NCI-H510A treated with DMSO at 0.1 percent for 48 hours (cell line): ENCODE measurements at places on chromosomes 1 and 21.

DNA sequence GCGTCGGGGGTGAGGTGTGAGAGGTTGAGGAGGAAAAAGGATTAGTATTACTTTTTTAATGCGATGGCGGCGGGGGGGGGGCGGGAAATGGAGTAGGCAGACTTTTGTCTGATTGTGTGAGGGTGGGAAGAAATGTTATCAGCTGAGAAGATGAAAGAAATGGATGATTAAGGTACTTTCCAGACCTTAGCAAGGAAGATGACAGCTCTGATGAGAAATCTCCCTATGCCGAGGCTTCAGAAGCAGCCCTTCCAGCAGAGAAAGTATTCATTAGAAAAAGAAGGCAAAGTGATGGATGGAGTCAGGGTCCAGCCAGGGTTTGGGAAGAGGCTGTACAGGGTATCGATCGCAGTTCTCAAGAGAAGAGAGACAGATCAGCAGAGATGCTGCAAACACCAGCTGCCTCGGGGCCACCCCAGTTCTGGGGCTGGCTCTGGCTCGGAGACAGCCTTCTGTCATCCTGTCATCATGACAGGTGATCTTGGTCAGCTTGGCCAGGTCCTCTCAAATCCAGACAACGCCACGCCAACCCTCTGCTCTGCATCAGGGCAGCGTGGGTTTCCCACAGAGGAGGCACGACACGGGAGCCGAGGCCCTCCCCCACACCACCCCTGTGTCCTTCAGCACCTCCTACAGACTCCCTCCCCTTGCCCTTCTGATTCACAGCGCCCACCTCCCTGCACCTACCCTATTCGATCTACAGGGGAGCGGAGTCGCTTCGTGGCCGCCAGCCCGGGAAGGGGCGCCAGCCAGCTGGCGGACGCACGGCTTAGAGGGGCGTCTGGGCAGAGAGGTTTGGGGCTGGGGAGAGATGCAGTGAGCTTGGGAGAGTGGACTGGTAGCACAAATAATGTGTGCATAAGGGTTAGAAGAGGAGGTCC lies 674 bp upstream of the ATXN7L2 start:
- peak; percentile 65 for DNase-seq

GRCh38 chr1:168317309-168317708 lies 36.6 kb downstream of the TBX19 start:
- DNase-seq: no peak

- DNase-seq: no peak
These were observed 95.6 kb upstream of the KCNK1 start for GRCh38 chr1:233518344-233518743.

- DNase-seq: no peak
These were observed 177.3 kb upstream of the PLXNA2 start for GRCh38 chr1:208421486-208421885.

- no peak for DNase-seq
These were observed 172.5 kb upstream of the GJB5 start for GRCh38 chr1:34582356-34582755.

- DNase-seq: peak; percentile 86
These were observed 37.4 kb downstream of the DOP1B start for GRCh38 chr21:36194024-36194423.

- no peak for DNase-seq
These were observed 508.1 kb downstream of the DPYD start for GRCh38 chr1:97412737-97413136.

DNA sequence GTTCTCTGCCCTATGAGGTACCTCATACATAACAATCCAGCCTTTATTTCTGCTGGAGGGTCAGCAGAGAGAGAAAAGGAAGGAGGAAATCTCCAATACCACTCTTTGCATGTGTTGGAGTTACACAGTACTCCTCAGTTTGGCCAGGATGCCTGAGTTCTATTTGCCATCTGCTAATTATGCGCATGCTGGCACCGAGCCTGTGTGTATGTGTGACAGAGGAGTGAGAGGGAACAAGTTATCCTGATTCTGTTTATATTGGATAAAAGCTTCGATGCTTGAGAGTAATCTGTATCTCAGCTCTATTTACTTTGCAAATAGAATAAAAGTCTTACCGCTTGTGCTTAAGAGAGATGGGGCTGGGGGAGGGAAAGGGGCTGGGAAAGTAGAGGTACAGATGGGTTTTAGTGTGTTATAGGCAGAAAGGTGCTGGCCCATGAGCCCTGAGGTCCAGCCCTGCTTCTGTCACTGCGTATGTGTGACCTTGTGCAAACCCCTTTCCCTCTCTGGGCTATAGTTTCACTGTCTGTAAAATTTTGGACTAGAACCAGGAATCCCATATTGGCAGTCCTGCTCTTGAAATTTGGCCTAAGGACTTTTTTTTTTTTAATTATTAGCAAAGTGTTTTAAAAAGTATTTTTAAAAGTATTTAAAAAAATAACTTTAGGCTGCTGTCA lies 54.5 kb upstream of the PLXNA2 start:
- peak; percentile 62 for DNase-seq

GRCh38 chr1:175901076-175901836 lies 157.9 kb upstream of the TNR start:
- no peak for DNase-seq

DNA sequence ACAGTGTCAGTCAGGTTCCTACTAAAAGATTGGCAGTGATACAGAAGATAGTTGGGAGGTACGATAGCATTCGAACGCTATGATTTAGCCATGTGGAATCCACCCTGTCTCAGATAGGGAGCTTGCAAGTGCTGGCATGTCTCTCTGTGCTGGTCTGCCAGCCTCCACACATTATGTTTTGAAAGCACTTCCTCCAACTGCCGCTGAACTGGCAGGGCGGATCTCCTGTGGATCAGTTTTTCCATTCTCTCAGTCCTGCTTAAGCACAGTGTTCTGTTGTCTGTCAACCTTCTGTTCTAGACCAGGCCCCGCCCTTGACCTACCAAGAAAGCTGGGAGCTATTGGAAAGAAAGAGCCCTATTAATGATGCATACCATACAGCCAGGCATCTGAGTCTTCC lies 65.5 kb upstream of the PALMD start:
- no peak for DNase-seq

DNA sequence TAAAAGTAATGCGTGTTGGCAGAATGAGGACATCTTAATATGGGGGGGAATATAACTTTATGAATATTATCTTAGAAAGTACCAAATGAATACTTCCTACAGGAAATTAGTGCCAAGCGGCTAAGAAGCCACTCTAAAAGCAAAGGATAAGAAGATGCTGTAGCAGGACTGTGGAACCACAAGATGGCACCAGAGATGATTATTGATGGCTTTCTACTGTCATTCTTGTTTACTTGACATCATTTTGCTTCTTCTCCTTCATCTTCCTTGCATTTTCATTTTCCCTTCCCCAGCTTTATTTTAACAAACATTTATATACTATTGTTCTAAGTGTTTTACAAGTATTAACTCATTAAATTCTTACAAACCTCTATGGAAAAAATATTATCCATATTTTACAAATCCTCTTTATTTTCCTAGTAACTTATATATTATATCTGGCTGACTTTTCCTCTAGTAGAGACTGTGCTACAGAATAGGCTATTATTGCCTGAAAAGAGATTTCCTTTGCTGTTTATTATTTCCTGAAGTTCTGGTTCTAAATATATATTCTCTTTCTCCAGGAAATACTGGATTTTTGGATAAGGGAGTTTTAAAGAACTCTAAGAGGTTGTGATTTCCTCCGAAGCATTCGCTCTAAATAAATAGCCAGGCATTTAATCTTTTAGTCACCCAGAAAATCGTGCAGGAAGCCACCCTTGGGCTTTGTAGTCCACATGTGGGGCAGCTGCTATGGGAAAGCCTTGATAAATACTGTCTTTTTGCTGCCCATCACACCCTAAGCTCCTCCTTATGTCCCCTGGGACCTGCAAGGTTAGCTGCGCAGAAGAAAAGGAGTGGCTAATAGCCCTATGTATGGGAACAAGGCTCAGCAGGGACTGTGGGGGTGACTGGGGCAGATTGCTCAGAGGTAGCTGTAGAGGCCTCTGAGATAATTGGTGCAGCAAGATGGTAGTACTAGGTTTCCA lies 69.8 kb downstream of the TPR start:
- DNase-seq: peak; percentile 29

DNA sequence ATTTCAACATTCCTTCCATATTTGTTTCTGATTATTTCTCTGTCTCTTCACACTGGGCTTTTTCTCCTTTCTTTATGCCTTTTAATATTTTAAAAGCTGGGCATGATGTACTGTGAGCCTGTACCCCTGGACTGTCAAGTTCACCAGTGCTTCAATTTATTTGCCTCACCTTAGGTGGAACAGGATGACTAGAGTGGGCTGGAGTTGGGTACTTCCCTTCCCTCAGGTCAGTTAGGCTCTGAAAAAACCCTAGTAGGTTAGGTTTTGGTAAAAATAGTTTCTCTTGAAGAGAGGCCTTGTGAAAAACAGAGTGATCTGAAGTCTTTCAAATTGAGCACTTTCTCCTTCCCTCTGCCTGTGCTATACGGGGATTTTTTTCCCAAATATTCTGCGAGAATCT lies 163.0 kb upstream of the LYPLAL1 start:
- DNase-seq: no peak

DNA sequence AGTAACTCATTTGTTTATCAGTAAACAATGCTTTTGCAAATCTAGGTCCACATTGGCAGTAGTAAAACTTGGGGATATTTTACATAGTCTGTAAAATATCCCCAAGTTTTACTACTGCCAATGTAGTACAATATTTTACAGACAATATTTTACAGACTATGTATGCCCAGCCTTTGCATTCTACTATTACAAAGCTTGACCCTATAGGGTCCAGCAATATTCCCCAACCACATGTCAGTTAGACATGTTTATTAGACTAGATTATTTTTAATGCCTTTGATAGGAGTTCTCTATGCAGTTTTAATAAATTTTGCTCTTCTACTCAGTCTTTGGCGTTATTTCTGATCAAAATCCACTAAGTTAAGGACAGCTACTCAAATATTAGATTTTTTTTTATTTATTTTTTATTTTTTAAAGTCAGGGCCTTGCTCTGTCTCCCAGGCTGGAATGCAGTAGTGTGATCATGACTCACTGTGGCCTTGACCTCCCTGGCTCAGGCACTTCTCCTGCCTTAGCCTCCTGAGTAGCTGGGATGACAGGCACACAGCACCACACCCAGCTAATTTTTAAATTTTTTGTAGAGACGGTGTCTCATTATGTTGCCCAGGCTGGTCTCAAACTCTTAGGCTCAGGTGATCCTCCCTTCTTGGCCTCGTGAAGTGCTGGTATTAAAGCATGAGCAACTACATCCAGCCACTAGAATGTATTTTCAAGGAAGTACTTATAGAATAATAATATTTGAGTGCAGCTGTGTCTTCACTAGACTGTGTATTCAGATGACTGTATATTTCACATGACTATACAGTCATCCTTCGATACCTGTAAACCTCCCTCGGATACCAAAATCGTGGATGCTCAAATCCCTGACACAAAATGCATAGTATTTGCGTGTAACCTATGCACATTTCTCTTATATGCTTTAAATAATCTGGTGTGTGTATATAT lies 19.8 kb downstream of the MIER1 start:
- no peak for DNase-seq

DNA sequence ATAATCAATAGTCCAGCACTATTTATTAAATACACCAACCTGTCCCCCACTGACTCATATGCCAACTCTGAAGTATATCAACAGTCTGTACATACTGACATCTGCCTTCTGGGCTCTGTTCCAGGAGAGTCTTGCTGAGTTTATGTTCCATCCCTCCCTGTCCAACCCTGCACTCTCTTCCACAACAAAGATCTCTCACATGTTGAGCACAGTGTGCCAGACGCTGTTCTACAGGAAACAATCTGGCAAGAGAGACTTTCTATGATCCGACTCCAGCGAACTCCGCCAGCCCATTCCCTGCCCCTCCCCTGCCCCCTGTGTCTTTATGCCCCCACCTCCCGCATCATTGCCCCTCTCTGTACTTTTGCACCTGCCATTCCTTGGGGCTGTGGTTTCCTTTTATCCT lies 3.4 kb downstream of the LACTBL1 start:
- peak; percentile 82 for DNase-seq

DNA sequence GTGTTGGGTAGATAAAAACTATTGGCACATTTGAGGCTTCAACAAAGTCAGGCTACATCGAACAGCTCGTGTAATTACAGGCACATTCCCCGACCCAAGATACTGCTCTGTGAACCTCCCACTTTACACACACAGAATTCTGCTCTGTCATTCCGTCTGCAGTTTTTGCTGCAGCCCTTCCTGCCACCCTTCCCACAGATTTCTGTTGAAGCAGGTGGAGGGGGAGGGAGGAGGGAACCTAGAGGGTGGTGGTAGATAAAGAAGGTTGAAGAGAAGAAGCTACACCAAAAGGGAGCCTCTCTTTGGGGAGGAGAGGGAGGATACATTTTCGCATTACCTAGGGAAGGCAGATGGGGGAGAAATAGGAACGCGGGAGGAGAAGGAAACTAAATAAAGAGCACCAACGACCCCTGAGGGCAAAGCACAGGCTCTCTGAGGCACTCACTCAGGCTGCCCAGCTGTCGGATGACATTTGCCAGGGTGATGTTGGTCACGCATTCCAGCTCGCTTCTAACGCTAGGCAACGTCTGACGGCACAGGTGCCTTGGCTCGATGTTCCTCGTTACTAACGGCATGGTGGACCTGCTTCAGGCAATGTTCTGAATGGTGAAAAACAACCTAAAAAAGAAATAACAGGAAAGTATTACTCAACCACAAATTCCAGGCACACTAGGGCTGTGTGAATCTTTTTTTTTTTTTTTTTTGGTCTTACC lies 36.0 kb downstream of the GPR3 start:
- peak; percentile 21 for DNase-seq

GRCh38 chr1:214934045-214934444 lies 148.5 kb upstream of the KCNK2 start:
- no peak for DNase-seq

GRCh38 chr1:30704765-30705509 lies 18.4 kb downstream of the MATN1 start:
- no peak for DNase-seq

- peak; percentile 95 for DNase-seq
These were observed 50.2 kb downstream of the EEIG2 start for GRCh38 chr1:108610073-108610472.

DNA sequence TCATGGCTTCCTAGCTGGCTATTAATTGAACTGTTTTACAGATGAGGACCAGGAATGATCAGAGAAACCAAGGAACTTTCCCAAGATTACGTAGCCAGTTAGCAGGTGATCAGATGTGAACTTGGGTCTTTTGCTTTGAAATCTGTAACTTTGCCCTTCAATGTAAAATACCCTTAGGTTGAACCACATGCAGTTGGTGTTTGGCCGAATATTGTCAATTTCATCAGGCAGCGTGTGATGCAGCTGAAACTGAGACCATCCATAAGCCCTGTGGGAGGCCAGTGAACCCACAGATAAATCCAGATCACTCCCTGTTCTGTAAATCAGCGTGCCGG lies 150.8 kb downstream of the ETS2 start:
- DNase-seq: no peak
